ENCODE measurements at places on chromosomes 3 and 15.

- peak; percentile 88 for DNase-seq
Observed at GRCh38 chr15:98727115-98728040, 79.0 kb downstream of the IGF1R start.

GRCh38 chr15:32641517-32642059 is at the start of gene SCG5:
Gene SCG5 (plus strand): TSS chr15:32641710. CDS start chr15:32643593, 1,883 bp downstream.
- DNase-seq, result peak; percentile 94

DNA sequence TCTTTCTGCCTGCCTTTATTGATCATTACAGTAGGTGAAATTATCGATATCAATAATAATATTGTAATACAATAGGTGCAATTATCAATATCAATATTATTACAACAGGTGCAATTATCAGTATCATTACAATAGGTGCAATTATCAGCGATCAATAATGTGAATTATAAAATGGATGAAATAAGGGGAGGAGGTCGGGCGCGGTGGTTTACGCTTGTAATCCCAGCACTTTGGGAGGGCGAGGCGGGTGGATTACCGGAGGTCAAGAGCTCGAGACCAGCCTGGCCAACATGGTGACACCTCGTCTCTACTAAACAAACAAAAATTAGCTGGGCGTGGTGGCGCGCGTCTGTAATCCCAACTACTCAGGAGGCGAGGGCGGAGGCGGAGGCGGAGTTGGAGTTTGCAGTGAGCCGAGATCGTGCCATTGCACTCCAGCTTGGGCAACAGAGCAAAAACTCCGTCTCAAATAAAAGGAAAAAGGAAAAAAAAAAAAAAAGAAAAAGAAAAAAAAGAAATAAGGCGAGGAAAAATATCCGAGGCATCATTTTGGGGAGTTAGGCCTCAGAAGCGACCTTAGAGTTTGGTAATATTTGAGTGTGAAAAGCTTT is 611 bp upstream of the BNIP2 start:
- DNase-seq, result peak; percentile 78

GRCh38 chr3:99240700-99241099 is 339.2 kb upstream of the DCBLD2 start:
- no peak for DNase-seq

GRCh38 chr15:96629511-96629910 is 299.0 kb downstream of the NR2F2 start:
- DNase-seq, result no peak

- no peak for DNase-seq
Observed at GRCh38 chr15:48225771-48226170, 19.7 kb downstream of the SLC12A1 start.

- no peak for DNase-seq
Observed at GRCh38 chr3:82085851-82086475, 324.5 kb upstream of the GBE1 start.

DNA sequence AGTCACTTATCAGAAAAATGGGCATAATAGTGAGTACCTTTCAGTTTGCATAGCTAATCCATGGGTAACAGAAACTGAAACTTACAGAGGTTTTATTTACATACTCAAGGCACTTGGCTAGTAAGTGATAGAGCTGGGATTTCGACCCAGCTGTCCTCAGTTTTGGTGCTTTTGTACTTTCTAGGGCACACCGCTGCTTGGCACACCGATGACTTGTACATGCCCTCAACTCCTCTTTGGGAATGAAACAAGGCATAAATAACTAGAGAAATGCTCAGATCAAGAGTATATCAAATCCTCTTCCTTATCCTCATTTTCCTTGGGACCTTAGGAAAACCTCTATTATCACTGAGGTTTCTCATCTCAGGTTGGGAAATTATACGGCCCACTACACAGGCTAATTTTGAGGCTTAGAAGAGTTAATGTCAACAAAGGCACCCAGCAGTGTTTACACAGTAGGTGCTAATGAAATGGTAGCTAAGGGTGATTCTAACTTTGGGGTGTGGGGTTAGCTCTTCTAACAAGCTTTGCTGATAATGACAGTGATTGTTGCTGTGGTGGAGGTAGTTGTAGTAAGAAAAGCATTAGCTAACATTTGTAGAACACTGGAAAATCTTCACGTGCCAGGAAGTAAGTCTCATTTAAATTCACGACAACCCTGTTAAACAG is 20.3 kb upstream of the DGKG start:
- DNase-seq, result no peak

Data from H9 (cell line).